Activated CD4-positive, alpha-beta T cell treated with anti-CD3 and anti-CD28 coated beads, Interleukin-2, amount 50 U/mL, for 16 hours (primary cell): ENCODE measurements at places on chromosomes 4 and X.

DNA sequence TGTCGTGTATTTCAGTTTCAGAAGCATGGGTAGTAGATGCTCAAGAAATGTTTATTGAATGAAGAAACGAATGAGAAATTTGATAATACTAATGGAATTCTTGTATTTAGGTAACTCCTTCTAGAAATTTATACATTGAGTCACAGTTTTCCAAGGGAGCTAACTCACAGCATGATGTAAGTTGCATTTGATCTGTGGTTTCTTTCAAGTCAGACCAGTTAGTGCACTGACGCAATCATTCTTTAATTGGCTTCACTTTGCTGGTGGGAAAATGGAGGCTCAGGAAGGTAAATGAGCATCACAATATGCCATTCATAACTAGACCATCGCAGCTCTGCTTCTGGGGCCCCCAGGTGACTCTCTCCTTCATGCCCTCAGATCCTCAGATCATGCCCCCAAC, 17.3 kb upstream of the CWH43 start:
- DNase-seq = no peak

DNA sequence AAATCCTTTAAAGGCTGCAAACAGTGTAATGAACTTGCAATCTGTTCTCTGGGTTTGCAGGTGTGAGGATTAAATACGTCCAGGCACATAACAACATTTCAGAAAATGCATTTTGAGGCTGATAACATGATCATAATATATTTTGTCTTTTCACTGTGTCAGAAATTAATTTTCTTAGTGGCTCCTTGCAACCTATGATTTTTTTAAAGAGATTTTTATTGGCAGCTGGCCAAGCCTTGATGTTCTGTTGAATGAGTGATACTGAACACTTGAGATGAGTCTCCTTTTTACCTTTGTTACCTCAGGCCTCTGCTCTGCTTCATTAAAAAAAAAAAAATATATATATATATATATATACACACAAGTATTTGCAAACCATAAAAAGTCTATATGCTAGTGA, 68.2 kb upstream of the TENM3 start:
- DNase-seq = no peak

- DNase-seq = peak; percentile 61
Measured at GRCh38 chrX:153539171-153539978, 21.9 kb downstream of the ATP2B3 start.

- no peak for DNase-seq
Measured at GRCh38 chr4:22462688-22463087, 53.2 kb downstream of the ADGRA3 start.

GRCh38 chr4:132572210-132572609, 576.9 kb upstream of the PCDH10 start:
- DNase-seq = no peak

DNA sequence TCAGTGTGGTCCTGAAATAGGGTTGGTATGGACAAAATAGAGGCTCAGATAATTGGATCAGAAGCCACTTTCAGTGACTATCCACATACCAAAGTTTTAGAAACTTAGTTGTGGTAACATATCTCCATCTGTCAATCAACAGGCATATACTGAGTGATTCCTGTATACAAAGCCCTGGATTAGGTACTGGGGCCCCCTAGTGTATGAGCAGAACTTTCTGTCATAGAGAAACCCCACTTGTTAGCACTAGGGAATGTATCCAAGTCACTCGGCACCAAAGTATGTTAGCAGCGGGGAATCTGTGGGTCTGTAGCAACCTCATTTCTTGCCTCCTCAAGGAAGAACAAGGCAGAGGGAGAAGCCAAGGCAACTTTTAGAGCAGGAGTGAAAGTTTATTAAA, 50.7 kb downstream of the MAP7D3 start:
- DNase-seq = peak; percentile 34

DNA sequence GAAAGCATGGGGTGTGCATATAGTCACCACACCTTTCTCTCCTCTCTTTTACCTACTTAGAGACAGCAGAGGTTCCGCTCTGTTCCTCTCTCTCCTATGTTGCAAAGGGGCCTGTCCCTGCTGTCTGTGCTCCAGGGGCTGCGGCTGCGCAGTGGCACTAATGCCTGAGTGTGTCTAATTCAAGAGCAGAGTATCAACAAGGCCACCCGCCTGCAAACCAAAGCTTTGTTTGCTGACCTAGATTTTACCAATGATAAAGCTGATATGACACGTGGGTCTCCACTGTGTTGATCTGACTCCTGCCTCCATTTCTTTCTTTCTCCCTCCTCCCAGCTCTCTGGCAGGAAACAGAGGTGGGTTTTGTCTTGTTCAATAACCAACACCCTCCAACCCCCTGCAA, 74.9 kb downstream of the NSG1 start:
- DNase-seq = peak; percentile 24

GRCh38 chrX:644304-645281, 14.0 kb downstream of the SHOX start:
- DNase-seq = no peak

GRCh38 chr4:26410385-26411293, 79.6 kb downstream of the CCKAR start:
- peak; percentile 64 for DNase-seq

DNA sequence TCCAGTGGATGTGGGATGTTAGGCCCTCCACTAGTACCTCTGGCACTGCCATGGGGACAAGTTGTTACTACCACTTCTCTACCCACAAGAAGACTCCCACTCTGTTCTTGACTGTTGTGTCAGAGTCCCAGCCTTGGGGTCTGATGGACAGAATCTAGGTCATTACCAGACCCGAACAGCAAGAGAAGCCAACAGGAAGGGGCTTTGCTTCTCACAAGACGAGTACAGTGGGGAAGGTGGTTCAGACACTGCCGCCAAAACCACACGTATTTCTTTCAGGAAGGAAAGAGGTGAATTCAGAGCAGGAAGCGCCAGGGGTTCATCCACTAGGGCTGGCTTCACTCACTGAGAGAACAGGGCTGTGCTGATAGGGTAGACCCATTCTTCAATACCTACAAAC, 161.3 kb upstream of the KIT start:
- no peak for DNase-seq

DNA sequence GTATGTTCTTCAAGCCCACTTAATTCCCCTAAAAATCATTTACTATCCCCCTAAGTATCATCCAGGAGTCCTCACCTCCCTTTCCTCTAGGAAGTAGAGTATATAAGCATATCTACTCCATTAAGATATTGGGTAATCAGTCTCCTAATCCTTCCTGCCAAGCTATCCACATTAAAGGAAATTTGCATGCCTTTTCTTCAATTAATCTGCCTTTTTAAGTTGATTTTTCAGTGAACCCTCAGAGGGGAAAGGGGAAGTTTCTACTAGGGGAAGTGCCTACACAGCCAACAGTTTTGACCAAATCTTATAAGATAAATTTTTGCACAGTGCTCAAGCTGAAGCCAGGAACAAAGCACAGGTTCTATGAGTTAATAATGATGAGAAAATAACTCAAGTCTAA, 222.8 kb downstream of the NLGN4X start:
- no peak for DNase-seq

- no peak for DNase-seq
Measured at GRCh38 chr4:94744850-94745249, 12.9 kb upstream of the BMPR1B start.

DNA sequence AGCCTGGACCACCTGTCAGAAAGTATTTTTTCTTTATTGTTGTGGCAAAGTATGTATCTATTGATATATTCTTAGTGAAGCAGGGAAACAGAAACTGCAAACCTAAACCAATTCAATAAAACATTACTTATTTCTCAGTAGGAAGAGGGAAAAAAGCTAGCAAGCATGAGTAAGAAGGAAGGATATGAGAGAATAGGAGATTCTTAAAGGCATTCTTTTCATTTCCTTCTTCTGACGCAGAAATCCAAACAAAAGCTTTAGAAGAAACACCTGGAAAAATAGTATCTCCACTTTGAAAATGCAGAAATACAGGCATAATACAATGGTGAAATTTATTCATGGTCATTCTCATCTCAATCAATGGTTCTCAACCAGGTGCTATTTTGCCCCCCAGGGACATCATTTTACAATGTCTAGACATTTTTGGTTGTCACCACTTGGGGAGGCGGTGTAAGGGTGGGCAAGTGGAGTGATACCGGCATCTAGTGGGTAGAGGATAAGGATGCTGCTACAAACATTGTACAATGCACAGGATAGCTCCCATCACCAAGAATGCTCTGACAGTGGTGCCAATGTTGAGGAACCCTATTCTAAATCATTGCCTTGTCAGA, 21.7 kb upstream of the ATXN3L start:
- no peak for DNase-seq

DNA sequence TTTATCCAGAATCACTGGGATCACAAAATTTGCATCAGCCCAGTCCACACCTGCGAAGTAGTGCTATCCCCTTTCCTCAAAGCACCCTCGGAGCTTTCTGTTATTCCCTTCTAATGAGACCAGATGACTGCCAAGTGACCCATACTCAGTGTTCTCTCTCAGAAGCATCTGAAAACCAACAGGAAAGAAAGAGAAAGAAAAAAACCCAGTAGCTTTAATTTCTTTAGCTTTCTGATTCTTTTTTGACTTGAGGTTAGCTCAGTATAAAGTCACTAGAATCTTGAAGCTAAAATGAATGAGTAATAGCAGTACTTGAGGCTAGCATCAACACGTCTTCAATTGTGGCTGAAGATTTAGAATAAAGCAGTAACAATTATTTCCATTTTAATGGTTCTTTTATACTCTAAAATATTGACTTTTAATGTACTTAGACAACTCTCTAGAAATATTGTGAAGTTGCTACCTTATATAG, 124.4 kb downstream of the ANK2 start:
- no peak for DNase-seq

GRCh38 chr4:6619466-6620255, 20.8 kb upstream of the MRFAP1 start:
- no peak for DNase-seq

GRCh38 chrX:122188751-122189150, 995.3 kb upstream of the GRIA3 start:
- DNase-seq = no peak

DNA sequence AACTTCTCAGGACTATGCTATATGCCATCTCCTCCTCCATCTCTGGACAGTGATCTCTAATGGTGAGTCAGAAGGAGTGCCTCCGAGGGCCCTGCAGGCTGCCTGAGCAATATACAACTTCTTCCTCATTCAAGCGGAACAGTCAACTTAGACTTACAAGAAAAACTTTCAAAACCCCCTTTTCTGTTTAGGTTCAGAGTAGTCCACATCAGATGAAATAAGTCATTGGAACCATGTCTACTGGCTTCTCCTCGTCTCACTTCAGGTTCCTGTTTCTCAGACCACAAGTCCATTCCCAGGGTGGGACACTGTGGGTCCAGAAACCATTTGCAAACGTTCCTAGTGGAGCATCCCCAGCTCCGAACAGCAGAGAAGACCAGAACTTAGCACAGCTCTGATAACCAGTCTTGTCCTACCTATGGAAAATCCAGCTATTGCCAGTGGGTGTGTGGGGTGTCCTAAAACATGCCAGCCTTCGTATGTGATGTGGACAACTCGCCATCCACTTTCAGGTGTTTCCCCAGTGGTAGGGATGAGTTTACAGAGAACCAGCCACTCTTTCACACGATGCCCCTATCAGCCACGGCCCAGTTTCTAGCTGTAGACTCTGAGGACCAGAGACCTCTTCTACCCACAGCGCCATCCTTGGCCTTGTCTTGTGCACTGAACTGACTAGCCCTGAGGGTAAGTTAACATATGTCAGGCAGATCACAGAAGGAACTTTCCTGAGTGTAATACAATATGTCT, 32.7 kb upstream of the NKRF start:
- DNase-seq = no peak

DNA sequence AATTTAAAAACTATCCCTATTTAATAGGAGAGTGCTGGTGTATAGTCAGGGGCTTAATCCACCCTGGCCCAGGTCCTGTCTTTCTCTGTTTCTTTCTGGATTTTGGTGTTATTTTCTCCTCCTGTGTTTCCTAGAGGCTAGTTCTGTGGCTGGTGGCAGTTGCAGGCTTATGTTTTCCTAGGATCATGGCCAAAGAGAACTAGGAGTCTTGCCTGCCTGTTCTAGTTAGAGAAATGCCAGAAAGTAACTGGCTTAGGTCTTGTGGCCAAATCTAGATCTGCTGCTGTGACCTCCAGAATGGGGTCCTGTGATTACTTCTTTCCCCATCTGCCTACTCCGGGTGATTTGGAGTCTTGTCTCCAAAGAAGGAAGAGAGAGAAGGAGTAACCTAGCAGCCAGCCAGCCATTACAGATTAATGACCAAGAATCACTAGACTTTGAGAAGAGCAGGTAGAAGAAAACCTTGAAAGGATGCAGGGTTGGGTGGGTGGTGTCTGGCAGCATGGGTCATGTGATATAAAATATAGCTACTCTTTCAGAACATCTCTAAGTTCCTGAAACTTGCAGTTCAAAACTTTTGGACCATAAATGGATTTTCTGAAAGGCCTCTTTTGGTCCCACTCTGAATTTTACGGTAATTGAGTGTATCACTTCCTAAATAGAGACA, 117.9 kb downstream of the STIM2 start:
- DNase-seq = no peak

- DNase-seq = no peak
Measured at GRCh38 chr4:65865489-65865888, 195.2 kb upstream of the EPHA5 start.
